ENCODE measurements at places on chromosomes 16 and 17. TPM values are rescaled to one million over a fixed set of nuclear protein-coding genes. Genes with fewer than 3 reads are reported as not detected.

DNA sequence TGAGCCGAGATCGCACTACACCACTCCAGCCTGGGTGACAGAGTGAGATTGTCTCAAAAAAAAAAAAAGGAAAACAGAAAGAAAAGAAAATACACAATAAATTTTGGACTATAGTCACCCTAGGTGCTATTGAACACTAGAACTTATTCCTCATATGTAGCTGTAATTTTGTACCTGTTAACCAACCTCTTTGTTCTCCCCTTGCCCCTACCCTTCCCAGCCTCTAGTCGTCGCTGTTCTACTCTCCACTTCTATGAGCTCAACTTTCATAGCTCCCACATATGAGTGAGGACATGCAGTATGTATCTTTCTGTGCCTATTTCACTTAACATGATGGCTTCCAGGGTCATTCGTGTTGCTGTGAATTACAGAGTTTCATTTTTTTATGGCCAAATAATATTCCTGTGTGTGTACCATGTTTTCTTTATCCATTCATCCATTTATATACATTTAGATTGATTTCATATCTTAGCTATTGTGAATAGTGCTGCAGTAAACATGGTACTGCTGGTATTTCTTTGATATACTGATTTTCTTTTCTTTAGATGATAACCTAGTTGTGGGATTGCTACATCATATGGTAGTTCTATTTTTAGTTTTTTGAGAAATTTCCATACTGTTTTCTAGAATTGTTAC lies 28.3 kb downstream of the VPS35L start:
- H3K36me3 ChIP-seq: peaks cover 57% of the 10 kb centered on the region
- no peaks in the 10 kb centered on the region for H3K4me1 ChIP-seq
- DNase-seq: peak; percentile 20
- H3K4me3 ChIP-seq: no peak overlapping the region
- H3K27ac ChIP-seq: no peak overlapping the region

DNA sequence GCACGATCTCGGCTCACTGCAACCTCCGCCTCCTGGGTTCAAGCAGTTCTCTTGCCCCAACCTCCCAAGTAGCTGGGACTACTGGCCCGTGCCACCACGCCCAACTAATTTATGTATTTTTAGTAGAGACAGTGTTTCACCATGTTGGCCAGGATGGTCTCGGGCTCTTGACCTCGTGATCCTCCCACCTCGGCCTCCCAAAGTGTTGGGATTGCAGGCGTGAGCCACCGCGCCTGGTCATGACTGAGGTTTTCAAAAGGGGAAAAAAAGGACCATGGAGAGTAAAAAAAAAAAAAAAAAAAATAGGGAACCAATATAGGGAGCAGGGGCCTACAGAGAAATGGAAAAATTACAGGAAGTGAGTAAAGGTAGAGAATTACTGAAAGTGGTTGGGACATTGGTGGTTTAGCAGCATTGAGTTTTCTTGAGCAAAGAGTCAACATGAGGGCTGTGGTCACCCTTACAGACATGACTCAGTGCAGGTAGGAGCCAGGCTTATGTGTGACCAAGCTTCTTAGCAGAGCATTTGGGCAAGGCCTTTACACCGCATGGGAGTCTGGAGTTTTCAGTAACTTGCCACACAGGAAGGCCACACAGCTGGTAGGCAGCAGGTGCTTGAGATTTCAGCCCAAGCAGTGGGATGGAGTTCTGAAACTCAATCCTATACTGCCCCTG lies 447.3 kb downstream of the HS3ST3B1 start:
- H3K36me3 ChIP-seq: no peaks in the 10 kb centered on the region
- DNase-seq: no peak
- no peak overlapping the region for H3K4me3 ChIP-seq
- no peak overlapping the region for H3K27ac ChIP-seq
- no peaks in the 10 kb centered on the region for H3K4me1 ChIP-seq

- H3K4me1 ChIP-seq: no peaks in the 10 kb centered on the region
- H3K36me3 ChIP-seq: no peaks in the 10 kb centered on the region
Observed at GRCh38 chr16:17853958-17854357, 383.2 kb upstream of the XYLT1 start.

DNA sequence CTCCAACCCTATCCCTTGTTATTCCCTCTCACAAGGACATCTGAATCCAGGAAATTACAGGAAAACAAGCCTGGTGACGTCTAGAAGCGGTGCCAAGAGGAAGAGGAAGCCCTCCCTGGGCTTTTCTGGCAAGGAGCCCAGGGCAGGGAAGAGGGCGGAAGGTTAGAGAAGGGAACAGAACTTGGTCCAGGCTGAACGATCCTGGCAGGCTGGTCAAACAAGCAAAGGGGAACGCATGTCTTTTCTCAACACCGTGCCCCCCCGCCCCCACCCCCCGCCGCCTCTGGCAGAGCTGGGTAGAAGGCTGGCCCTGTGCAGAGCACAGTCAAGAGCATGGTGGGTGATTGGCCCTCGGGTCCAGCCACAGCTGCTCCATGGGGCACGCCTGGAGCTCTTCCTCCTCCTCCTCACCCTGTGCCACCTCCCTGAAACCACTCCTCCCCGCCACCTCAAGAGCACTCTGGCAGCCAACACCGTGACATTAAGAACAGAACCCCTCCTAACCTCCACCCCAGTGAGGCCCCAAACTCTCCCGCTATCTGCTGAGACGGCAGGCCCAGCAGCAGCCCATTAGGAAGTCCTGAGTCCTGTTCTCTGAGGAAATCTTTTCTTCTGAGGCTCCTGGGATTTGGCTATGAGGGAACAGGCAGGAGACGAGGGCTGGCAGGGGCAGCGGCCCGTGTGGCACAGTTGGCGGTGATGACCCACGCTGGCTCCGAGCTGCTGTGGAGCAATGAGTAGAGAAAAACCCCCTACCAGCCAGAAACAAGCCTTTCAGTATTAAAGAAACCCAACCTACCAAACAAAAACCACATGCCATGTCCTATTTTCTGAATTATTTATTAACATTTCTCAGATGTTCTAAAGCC lies 7.3 kb downstream of the C16orf86 start:
- no peaks in the 10 kb centered on the region for H3K36me3 ChIP-seq
- no peak overlapping the region for H3K27ac ChIP-seq
- H3K27me3 ChIP-seq: no peaks in the 10 kb centered on the region
- no peak for DNase-seq
- no peaks in the 10 kb centered on the region for H3K4me1 ChIP-seq
- H3K4me3 ChIP-seq: no peak overlapping the region

- peaks cover 9% of the 10 kb centered on the region for H3K4me1 ChIP-seq
- DNase-seq: no peak
- H3K36me3 ChIP-seq: no peaks in the 10 kb centered on the region
- no peaks in the 10 kb centered on the region for H3K27me3 ChIP-seq
Observed at GRCh38 chr17:62808576-62808970, 459 bp upstream of the MARCHF10 start.

- H3K4me3 ChIP-seq: no peak overlapping the region
- H3K27ac ChIP-seq: no peak overlapping the region
- no peaks in the 10 kb centered on the region for H3K4me1 ChIP-seq
- no peaks in the 10 kb centered on the region for H3K27me3 ChIP-seq
Observed at GRCh38 chr16:79850348-79850747, 249.8 kb upstream of the MAF start.

DNA sequence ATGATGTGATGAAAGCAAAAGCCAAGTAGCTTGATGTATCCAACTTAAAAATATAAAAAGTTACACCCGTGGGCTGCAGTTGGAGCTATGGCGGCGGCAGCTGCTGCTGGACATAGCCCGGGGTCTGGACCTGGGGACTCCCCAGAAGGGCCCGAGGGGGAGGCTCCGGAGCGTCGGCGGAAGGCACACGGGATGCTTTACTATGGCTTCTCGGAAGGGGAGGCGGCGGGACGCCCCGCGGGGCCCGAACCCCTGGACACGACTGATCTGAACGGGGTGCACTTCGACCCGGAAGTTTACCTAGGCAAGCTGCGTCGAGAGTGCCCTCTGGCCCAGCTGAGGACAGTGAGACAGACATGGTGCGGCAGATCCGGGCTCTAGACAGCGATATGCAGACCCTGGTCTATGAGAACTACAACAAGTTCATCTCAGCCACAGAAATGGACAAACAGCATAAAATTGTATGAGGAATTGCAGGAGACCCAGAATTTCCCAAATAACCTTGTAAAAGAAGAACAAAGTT lies 109.5 kb upstream of the EEF2KMT start:
- DNase-seq: no peak
- H3K4me1 ChIP-seq: no peaks in the 10 kb centered on the region
- no peak overlapping the region for H3K4me3 ChIP-seq
- H3K27ac ChIP-seq: no peak overlapping the region

DNA sequence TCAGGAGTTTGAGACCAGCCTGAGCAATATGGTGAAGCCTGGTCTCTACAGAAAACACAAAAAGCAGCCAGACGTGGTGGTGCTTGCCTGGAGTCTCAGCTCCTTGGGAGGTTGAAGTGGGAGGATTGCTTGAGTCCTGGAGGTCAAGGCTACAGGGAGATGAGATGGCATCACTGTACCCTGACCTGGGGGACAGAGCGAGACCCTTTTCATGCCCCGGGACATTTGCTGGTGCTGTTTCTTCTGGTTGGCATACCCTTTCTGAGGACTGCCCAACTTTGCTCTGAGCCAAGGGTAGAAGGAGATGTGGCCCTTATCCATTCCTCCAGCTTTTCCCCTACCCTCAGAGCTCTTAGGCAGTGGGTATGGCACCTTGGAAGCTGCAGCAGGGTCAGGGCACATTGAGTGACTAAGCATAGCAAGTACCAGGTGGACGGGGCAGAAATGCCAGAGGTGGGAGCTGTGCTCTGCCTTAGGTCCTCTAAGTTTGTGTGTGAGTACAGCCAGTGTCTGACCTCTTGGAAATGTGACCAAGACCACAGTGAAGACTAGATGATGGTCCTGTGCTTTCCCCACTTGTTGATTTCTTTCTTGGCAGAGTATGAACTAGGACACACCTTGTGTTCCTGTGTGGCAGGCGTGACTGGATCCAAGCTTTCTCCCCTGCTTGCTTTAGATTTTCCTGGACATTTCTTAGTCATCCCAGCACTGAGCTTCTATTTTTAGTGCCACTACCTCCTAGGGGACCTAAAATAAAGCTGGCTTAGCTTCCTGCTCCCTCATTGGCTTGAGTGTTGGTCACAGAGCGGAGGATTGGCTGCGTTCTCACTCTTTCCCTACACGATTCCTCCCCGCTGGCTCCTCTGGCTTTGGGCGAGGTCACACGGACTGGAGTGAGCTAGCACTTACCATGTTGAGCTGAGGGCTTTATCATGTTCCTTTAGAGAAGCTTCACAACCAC lies 9.9 kb upstream of the EDC4 start:
- peaks cover 16% of the 10 kb centered on the region for H3K4me1 ChIP-seq
- no peak for DNase-seq
- peaks cover 75% of the 10 kb centered on the region for H3K36me3 ChIP-seq
- no peaks in the 10 kb centered on the region for H3K27me3 ChIP-seq
- no peak overlapping the region for H3K27ac ChIP-seq

Gene ATXN1L
- 24.2 TPM for total RNA-seq

Gene TP53TG3F
- total RNA-seq: not detected

Gene FBXL16
- total RNA-seq: not detected

Gene TMEM132E
- total RNA-seq: not detected
